ENCODE measurements at places on chromosomes 13 and 19.
A peak's percentile ranks its signal among the peaks of the same experiment; 100 is the strongest.

- no peak for DNase-seq
These were observed 21.3 kb downstream of the VRK3 start for GRCh38 chr19:50003810-50004419.

DNA sequence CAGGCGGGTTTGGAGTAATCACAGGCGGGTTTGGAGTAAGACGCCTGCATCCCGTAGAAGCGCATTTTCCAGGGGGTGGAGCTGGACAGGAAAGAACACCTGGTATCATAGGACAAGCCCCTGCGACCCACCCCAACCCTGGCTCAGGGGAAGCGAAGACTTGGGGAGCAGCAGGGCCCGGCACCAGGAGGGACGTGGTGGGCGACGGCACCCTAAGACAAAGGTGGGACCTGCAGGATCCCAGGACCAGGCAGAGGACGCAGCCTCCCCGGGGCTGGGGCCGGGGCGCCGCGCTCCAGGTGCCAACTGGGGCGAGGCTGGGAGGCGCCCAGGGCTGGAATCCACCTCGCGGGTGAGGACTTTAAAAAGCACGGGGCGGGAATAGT lies 520 bp downstream of the ZNF600 start:
- DNase-seq: no peak

DNA sequence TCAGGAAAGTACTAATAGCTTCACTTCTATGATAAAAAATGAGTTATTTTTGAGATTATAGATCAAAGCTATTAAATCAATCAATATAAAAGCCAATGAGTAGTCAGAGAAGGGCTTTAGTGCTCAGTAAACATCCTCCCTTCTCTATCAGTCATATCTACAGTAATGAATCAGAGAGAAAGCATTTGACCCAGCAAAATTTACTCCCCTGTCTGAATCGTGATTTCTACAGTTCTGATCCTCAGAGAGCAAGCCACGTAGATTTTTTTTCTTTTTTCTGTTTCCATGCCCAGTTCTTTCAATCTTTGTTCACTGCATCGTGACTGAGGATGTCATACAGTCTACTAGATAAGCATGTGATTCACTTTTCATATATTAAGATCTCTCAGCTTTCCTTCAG lies 16.2 kb upstream of the MBNL2 start:
- DNase-seq: no peak

GRCh38 chr13:106108346-106108745 lies 427.1 kb downstream of the EFNB2 start:
- no peak for DNase-seq

DNA sequence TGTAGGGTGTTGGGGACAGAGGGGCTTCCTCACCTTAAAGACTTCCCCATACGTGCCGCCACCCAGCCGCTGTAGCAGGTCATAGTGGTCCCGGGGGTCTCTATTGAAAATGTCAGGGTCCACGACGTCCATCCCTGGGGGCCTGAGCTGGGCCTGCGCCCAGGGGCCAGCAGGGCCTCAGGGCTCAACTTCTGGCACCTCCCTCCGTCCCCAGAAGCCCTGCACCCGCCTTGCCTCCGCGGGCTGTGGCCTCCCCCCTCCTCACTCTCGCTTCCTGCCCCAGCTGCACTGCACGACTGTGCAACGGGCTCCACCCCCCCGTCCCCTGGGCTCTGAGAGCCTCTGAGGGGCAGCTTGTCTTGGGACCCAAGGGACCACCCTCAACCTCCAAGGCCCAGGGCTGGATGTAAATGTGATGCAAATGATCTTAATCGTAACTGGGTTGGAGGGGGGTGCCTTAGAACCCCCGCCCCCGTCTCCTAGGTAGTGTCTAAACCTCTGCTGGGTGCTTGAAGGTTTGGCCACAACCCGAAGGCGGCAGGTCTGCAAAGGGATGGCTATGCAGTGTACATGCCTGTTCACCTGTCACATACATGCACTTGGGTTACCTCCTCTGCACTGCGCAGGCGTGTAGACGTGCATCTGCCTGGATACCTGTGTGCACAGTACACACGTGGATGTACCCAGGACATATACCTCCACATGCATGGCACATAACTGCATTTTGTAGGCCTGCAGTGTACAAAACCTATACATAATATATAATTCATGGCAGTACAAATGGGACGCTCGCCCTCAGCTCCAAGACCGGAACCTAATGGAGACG lies at the start of gene MAP4K1:
Gene MAP4K1 (minus strand): TSS at position 190 of the 826 bp plus-strand sequence. CDS start 58 bp downstream, at position 132.
- no peak for DNase-seq

GRCh38 chr19:17052439-17052838 lies 22.8 kb downstream of the HAUS8 start:
- DNase-seq: no peak

GRCh38 chr19:1851654-1852580 lies 3.6 kb upstream of the REXO1 start:
- peak; percentile 91 for DNase-seq

GRCh38 chr13:27117158-27117557 lies 54.5 kb downstream of the USP12 start:
- DNase-seq: no peak

DNA sequence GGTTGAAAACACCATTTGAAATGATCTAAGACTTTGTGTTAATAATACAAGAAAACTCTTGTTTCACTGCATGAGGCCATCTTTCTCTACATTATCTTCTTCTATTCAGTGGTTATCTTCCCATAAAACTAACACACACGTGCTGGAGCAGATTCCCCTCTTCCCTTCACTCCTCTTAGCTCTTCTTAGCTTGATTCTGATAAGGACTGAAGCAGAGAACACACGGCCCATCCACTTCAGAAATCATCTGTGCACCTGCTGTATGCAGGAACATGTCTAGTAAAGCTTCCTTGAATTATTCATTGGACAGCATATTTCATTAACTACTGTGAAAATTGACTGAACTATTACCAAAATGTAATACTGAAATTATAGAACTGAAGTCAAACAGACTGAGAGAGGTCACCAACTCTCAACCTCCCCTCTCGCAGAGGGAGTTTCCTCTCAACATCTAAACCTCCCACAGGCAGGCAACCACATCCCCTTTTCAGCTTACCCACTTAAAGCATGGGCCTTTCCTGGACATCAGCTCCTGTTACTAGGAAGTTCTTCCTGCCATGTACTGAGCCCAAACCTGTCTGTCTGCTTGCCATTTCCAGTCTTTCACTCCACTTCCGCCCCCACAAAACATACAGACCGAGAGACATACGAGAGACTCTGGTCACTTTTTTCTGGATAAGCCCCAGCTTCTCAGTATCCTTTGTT lies 113.9 kb downstream of the CRYL1 start:
- DNase-seq: no peak

- DNase-seq: no peak
These were observed 262.5 kb downstream of the DIAPH3 start for GRCh38 chr13:59901191-59901590.

GRCh38 chr19:38245826-38246498 lies 10.2 kb downstream of the PPP1R14A start:
- DNase-seq: no peak

DNA sequence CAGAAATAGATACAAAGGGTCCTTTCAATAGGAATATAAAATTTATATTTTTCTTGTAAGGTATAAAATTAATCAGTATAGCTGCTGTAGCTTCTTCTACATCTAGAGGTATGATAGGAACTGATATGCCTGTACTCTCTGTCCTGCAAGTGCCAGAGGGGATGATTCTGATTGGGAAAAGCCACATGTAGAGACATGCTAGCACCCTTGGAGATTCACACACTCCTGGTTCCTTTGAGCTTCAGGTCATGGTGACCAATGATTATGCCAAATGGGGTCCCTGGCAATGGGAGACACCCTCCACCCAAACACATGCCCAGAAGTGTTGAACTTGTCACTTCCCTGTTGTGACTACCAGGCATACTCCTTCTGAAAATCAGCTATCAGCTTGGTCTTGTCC lies 14.7 kb upstream of the METTL21C start:
- no peak for DNase-seq

DNA sequence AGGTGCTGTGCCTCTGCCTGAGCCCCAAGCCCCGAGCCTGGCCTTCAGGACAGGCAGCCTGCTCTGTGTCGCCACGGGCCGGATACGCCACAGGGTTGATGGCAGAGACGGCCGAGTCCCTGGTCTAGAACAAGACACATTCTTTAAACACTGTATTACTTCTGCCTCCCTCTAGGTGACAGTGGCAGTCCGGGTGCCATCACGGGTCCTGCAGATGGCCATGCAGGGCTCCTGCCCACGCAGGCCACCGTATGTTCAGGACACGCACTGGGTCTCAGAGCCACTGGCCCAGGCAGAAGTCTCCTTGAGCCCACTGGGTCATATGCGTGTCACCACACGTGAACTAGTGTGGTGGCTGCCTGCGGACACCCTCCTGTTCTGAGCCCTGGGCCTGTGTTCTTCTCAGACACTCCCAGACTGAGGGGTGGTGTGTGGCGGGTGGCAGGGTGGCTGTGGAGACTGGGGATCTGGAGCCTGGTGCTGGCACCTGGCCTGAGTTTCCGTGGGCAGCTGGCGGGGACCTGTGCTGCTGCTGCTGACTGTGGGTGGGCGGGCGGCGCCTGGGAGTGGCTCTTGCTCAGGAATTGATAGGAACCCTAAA lies 4.4 kb downstream of the PLEKHJ1 start:
- DNase-seq: no peak

GRCh38 chr13:27288392-27288791 lies 17.8 kb downstream of the RASL11A start:
- no peak for DNase-seq

DNA sequence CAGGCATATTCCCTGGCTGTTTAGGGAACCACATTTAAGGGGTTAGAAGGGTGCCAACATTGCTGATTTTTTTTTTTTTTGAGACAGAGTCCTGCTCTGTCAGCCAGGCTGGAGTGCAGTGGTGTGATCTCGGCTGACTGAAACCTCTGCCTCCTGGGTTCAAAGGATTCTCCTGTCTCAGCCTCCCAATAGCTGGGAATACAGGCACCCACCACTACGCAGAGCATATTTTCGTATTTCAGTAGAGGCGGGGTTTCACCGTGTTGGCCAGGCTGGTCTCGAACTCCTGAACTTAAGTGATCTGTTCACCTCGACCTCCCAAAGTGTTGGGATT lies 7.8 kb upstream of the CRX start:
- DNase-seq: no peak

DNA sequence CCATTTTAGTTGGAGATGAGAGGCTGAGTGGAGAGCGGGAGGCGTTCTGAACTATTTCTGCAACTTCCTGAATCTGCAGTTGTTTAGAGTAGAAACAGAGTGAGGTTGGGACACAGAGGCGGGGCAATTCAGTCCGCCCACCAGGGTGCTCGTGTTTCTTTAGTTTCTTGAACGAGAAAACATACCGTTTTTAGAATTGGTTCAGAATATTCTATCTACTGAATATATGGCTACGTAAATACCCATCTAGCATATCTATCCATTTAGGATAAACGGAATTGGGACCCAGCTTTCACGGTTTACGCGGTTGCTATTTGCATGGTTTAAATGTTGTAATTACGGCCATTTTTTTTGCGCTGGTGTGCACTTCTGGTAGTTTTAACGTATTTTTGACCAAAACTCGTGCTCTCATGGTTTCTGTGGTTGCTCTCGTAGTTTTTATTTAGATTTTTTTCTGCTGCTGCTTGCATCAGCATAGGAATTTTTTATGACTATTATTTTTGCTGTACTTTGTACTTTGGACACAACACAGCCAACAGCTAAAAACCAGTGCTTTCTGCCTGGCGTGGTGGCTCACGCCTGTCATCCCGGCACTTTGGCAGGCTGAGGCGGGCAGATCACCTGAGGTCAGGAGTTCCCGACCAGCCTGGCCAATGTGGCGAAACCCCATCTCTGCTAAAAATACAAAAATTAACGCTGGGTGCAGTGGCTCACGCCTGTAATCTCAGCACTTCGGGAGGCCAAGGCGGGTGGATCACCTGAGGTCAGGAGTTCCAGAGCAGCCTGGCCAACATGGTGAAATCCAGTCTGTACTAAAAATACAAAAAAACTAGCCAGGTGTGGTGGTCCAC lies 32.7 kb downstream of the TIMM13 start:
- DNase-seq: no peak

DNA sequence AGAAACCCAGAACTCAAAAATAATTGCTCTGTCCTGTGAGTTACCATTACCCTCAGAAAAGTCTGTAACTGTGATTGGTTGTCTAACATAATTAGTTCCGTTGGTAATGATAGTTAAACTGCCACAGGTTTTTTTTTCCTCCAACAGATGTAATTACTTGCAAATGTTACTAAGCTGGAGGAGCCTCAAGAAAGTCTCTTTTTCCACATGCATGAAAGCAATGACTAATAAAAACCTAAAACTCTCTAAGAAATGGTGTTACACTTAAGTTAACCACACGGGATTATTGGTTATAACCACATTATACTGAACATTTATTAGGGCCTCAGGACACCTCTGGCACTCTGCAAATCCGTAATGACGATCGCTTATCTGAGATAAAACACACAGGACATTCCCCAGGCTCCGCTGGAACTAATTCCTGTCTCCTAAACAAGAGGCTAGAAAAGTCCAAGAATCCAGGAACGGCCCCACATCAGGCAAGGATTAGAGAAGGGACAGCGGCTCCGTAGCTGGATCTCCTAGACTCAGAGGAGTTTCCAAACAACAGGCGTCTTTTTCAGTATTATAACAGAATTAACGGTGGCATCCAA lies 753 bp downstream of the ZNF235 start:
- DNase-seq: no peak

GRCh38 chr13:100789481-100789880 lies 114.9 kb upstream of the TMTC4 start:
- peak; percentile 41 for DNase-seq

GRCh38 chr13:20608438-20609020 lies 41.6 kb downstream of the IFT88 start:
- DNase-seq: no peak

DNA sequence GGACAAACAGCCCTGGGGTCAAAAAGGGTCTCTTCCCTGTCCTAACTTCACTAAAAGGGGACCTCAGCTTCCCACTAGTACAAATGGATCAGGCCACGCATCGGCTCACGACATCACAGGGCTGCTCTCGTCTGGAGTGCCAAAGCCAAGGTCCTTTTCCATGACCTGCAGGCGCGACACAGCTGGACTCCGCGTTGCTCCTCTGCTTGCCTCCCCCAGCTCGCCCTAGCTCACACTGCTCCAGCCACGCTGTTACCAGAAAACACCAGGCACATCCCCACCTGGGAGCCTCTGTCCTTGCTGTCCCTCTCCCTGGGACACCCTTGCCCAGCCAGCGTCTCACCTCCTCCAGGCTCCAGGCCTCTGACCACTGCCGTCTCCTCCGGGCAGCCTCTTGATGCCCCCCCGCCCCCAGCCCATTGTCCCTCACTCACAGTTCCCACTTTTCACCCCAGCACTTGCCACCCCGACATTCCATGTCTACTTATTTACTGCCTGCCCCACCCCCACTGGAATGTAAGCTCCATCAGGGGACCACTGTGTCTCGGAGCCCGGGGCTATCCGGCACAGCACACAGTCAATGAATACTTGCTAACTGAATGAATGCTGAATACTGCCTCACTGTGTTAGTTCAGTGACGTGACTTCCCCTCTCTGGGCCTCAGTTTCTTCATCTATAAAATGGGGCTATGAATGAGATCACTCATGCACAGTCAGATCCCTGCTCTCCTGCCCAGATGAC lies 20.7 kb downstream of the AKT2 start:
- no peak for DNase-seq

- DNase-seq: peak; percentile 67
These were observed at the start of gene RCBTB1 for GRCh38 chr13:49585220-49586157. TSS of gene RCBTB1 (minus strand) at chr13:49585558. CDS start at chr13:49567279, 18,279 bp downstream.
